ENCODE measurements at places on chromosomes 16 and 17. TPM values are rescaled to one million over a fixed set of nuclear protein-coding genes. Genes with fewer than 3 reads are reported as not detected.

Gene SMIM5
- polyA plus RNA-seq: 0.52 TPM

Gene PYDC1
- polyA plus RNA-seq: not detected

Gene SPATA32
- not detected for polyA plus RNA-seq

Gene SSTR5
- not detected for polyA plus RNA-seq

Gene ZFHX3
- polyA plus RNA-seq: 6.5 TPM

Gene NQO1
- polyA plus RNA-seq: 13.1 TPM

Gene TPPP3
- polyA plus RNA-seq: 15.2 TPM

Gene CHP2
- polyA plus RNA-seq: 0.05 TPM

Gene EVPL
- polyA plus RNA-seq: 0.15 TPM

Gene DYNLRB2
- polyA plus RNA-seq: 1.9 TPM

Gene TVP23A
- 3.2 TPM for polyA plus RNA-seq

Gene ITGAL
- polyA plus RNA-seq: 0.90 TPM

Gene STX1B
- 0.57 TPM for polyA plus RNA-seq

Gene KRTAP4-3
- polyA plus RNA-seq: not detected

Gene P2RX1
- polyA plus RNA-seq: 4.6 TPM

Gene SOST
- polyA plus RNA-seq: not detected

Gene GP1BA
- not detected for polyA plus RNA-seq

Gene OR1A1
- polyA plus RNA-seq: not detected

Gene HEATR9
- 0.18 TPM for polyA plus RNA-seq

Gene PRSS53
- 0.30 TPM for polyA plus RNA-seq

Gene CACNA1G
- 1.0 TPM for polyA plus RNA-seq

Gene CD300A
- 4.8 TPM for polyA plus RNA-seq

Gene KRT13
- polyA plus RNA-seq: 0.16 TPM

Gene CEP295NL
- 0.25 TPM for polyA plus RNA-seq

Gene NPIPB9
- polyA plus RNA-seq: 0.63 TPM

Gene KRT14
- not detected for polyA plus RNA-seq

Gene SNAI3
- polyA plus RNA-seq: 0.28 TPM

Gene TBC1D3B
- polyA plus RNA-seq: not detected

Gene MSLN
- polyA plus RNA-seq: 1.5 TPM

Gene ZNF385C
- 3.0 TPM for polyA plus RNA-seq

Gene LGALS3BP
- 214 TPM for polyA plus RNA-seq

Gene SOX9
- 0.12 TPM for polyA plus RNA-seq

Gene CCL11
- polyA plus RNA-seq: 0.35 TPM

Gene CD300LB
- polyA plus RNA-seq: 0.11 TPM

Gene HASPIN
- 0.38 TPM for polyA plus RNA-seq

Gene PYY
- not detected for polyA plus RNA-seq

Gene NPIPA2
- 5.3 TPM for polyA plus RNA-seq

Gene TRAP1
- 56.3 TPM for polyA plus RNA-seq

Gene SLC6A4
- polyA plus RNA-seq: not detected

Gene MT1A
- polyA plus RNA-seq: 1.3 TPM

Gene FBXW10
- polyA plus RNA-seq: 0.38 TPM

Gene CD300E
- polyA plus RNA-seq: 0.30 TPM

Gene EFTUD2
- 22.2 TPM for polyA plus RNA-seq

Gene MPDU1
- polyA plus RNA-seq: 87.9 TPM

Measured in ovary (tissue), 10 donors.